ENCODE measurements at places on chromosomes 3 and 15.

DNA sequence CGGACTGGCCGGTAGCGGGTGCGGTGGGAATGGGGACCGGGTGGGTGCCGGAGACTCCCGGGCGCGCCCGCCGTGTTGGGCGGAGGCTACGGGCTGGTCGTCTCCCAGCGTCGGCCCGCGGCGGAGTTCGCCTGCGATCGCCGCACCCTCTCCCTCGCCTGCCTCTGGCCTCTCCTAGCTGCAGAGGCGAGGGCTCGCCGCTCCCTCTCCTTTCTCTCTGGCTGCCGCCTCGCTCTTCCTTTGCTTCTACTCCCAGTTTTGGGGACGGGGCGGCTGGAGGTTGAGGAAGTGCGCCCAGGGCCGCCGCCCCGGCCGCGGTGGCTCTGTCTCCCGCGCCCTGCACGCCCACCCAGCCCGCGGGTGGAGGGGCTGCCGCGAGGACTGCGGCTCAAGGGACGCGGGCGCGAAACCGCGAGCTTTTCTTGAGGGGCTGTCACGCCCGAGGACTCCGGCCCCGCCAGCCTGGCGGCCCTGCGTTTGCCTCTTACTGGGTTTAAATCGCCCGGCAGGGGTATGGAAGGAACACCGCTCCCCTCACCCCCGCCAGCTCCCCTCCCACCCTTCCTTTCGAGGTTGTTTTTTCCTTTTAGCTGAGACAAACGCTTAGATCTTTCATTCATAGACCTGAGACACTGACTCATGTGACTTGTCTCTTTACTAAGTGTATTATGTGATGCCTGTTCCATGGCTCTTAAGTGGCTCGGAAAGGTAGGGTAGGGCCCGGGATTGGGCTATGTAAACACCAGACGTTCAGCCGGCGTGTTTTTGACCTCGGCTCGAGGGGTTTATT, 654 bp downstream of the PIK3CA start:
- peak; percentile 53 for DNase-seq

GRCh38 chr15:41930221-41930866, 36.5 kb upstream of the SPTBN5 start:
- peak; percentile 46 for DNase-seq

- DNase-seq = no peak
These were observed 29.0 kb downstream of the CPOX start for GRCh38 chr3:98564282-98565005.

DNA sequence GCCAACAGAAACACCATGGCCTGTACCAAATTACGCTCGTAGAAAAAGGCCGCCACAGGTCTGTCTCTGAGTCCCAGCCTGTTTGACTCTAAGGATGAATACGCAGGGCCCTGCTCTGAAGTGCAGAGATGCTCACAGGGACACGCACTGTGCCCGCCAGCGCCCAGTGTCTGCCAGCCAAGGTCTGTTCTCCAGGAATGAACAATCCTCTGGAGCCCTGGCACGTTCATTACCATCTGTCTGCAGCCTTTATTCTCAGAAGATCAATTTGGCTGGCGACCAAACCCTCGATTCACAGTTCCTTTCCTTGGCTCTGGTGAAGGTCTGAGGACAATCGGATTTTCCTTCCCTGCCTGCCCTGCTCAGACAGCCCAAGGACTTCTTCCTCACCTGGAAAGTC, 66.3 kb downstream of the NIPA2 start:
- no peak for DNase-seq

- DNase-seq = no peak
These were observed 20.2 kb upstream of the PLXNA1 start for GRCh38 chr3:126962756-126963155.

- DNase-seq = no peak
These were observed 251.3 kb upstream of the NR2E3 start for GRCh38 chr15:71559098-71559497.

- no peak for DNase-seq
These were observed 337.2 kb upstream of the ZNF385D start for GRCh38 chr3:22088204-22088603.
